ENCODE measurements at places on chromosomes 7 and 10. TPM values are rescaled to one million over a fixed set of nuclear protein-coding genes. Genes with fewer than 3 reads are reported as not detected.

Gene NUTM2B
- total RNA-seq, result 0.75 TPM

DNA sequence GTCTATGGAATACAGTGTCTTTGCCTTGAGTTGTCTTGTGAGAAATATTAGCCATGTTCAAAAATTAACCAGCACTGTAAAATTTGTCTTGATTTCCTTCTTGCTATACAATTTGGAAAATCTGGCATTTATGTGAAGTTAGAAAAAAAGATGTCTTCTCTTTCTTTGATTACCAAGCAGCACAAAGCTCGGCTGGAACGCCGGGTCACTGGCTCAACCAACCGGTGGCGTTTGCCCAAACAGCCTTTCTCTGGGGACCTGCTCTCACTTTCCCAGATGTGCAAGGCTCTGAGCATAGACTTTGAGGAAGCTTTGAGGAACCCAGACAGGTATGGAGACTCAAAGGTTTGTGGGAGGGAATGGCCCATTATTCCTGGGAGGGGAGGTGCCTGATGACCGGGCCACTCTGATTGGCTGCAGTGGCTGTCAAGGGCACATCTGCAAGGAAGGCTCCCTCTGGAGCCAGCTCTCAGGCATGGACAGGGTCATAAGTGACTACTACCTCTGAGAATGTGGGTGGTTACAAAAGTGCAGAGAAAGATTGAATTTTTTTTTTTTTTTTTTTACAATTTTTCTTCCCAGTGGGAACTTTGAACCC lies 5.6 kb downstream of the BTBD16 start:
- peaks cover 9% of the 10 kb centered on the region for H3K4me1 ChIP-seq
- no peak overlapping the region for H3K27ac ChIP-seq
- peaks cover 16% of the 10 kb centered on the region for H3K36me3 ChIP-seq
- no peak for DNase-seq
- no peak overlapping the region for H3K4me3 ChIP-seq
- H3K27me3 ChIP-seq, result no peaks in the 10 kb centered on the region

DNA sequence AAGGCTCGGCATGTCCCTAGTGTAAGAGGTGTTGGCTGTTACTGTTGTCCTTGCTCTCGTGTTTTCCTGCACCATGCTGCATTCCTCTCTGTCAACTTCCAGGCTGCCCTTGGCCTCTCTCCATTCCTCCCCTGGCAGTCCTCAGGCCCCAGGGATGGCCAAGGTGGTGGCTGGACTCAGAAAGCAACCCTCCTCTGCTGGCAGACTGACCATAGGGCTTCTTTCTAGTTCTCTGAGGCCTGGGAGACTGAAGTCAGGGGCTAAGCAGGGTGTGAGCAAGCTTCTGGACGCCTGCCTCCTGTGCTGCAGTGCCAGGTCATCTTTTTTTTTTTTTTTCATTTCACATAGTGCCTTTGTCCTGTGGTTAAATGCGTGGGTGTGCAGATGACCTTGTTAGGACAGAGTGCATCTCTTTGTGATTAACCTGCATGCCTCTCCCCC lies 72.0 kb downstream of the GOLGA7B start:
- DNase-seq, result no peak
- no peaks in the 10 kb centered on the region for H3K4me1 ChIP-seq
- no peak overlapping the region for H3K4me3 ChIP-seq
- peaks cover 15% of the 10 kb centered on the region for H3K27me3 ChIP-seq

DNA sequence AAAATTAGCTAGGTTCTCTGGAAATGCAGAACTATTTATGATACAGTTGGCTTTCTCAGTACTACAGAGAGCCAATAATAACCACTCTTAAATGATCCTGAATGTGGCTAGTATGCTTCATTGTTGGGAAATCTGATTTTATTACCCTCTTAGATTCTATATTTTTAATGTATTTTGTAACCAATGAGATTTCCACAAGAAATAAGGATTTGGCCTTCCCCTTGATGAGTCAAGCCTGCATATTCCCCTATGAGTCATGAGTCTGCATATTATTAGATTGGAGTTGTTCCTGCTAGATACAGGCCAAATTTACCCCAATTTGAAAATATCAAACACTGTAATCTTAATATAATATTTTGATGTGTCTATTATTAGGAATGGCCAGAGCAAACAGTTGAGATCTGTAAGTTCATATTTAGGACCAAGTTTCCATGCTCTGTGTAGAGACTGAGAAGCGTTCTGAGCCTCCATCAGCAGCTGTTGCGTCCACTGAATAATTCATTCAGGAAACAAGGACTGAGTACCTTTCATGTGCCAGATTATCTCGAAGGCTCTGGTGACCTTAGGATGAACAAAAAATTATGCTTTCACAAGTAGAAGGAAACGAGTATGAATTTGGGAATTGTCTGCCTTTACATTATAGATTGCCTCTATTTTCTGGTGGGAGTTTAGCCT lies 793.4 kb downstream of the NRG3 start:
- no peaks in the 10 kb centered on the region for H3K4me1 ChIP-seq
- H3K36me3 ChIP-seq, result no peaks in the 10 kb centered on the region
- no peak overlapping the region for H3K4me3 ChIP-seq
- DNase-seq, result peak; percentile 88
- H3K27ac ChIP-seq, result no peak overlapping the region

GRCh38 chr7:127873151-127873550 lies 158.1 kb downstream of the LRRC4 start:
- no peak overlapping the region for H3K27ac ChIP-seq
- no peaks in the 10 kb centered on the region for H3K27me3 ChIP-seq
- DNase-seq, result no peak
- no peaks in the 10 kb centered on the region for H3K36me3 ChIP-seq

- peaks cover 2% of the 10 kb centered on the region for H3K36me3 ChIP-seq
- peak; percentile 39 for DNase-seq
- no peak overlapping the region for H3K4me3 ChIP-seq
- H3K4me1 ChIP-seq, result peaks cover 2% of the 10 kb centered on the region
- H3K27ac ChIP-seq, result peak overlapping the region; percentile 54
- H3K27me3 ChIP-seq, result no peaks in the 10 kb centered on the region
These were observed 80.6 kb downstream of the ZEB1 start for GRCh38 chr10:31399631-31400030.

DNA sequence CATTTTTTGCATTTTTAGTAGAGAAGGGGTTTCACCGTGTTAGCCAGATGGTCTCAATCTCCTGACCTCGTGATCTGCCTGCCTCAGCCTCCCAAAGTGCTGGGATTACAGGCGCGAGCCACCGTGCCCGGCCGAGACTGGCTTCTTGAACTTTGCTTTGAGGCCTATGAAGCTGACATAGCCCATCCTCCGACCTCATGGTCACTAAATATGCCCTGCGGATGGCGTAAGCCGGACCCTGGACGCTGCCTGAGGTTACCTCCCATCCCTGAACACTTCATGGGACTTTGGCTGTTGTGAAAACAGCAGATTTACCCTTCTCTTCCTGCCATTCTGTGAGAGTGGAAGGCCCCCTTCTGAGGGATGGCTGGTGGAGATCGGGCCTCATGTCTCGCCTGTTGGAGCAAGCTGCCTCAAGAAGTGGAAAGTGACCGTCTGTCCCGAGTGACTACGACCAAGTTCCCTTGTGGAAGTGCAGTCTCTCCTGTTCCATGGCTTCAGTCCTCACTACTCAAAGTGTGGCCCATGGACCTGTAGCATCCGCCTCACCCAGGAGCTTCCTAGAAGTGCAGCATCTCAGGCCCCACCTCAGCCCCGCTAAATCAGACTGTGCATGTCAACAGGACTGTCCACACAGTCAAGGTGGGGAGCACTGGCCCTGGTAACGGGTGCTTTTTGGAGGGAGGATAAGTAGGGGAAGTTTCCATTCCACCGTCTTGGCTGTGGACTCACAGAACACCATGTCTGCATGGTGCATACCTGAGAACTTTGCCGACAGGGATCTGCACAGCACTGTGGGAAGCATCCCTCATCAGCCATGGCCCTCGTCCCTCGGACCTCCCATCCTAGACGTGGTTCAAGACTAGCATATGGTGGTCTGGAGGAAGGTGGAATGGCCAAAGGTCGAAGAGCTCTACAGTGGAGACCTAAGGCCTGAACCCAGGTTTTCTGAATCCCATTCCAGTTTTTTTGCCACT lies 210.5 kb upstream of the SHH start:
- H3K4me3 ChIP-seq, result no peak overlapping the region
- peaks cover 2% of the 10 kb centered on the region for H3K27me3 ChIP-seq
- H3K27ac ChIP-seq, result no peak overlapping the region
- no peak for DNase-seq
- H3K4me1 ChIP-seq, result no peaks in the 10 kb centered on the region

DNA sequence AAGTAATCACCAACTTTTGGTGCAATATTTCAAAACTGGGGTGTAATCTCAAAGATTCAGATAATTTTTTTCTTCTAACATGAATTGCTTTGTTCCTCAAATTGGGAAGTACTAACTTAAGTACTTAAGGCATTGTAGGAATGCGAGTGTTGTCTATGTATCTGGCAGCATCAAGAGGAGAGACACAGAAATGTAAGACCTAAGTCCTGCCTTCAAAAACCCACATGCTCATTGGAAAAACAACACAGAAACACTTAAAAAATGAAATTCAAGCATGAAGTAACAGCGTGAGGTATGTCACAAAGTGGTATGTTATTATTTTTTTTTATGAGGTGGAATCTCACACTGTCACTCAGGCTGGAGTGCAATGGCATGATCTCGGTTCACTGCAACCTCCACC lies 288.5 kb downstream of the ZEB1 start:
- no peaks in the 10 kb centered on the region for H3K36me3 ChIP-seq
- peaks cover 28% of the 10 kb centered on the region for H3K4me1 ChIP-seq
- no peak overlapping the region for H3K4me3 ChIP-seq
- no peak for DNase-seq

- H3K4me3 ChIP-seq, result no peak overlapping the region
- peaks cover 9% of the 10 kb centered on the region for H3K4me1 ChIP-seq
- no peak overlapping the region for H3K27ac ChIP-seq
- DNase-seq, result peak; percentile 45
- peaks cover 2% of the 10 kb centered on the region for H3K36me3 ChIP-seq
- H3K27me3 ChIP-seq, result peaks cover 21% of the 10 kb centered on the region
These were observed 7.8 kb downstream of the HTRA1 start for GRCh38 chr10:122468926-122469781.

GRCh38 chr7:129667551-129667950 lies 56.0 kb downstream of the NRF1 start:
- peaks cover 12% of the 10 kb centered on the region for H3K36me3 ChIP-seq
- H3K27ac ChIP-seq, result no peak overlapping the region
- no peak for DNase-seq
- no peaks in the 10 kb centered on the region for H3K27me3 ChIP-seq
- no peaks in the 10 kb centered on the region for H3K4me1 ChIP-seq
- no peak overlapping the region for H3K4me3 ChIP-seq

- no peak for DNase-seq
- peaks cover 7% of the 10 kb centered on the region for H3K4me1 ChIP-seq
- H3K27ac ChIP-seq, result no peak overlapping the region
- H3K4me3 ChIP-seq, result no peak overlapping the region
- H3K36me3 ChIP-seq, result no peaks in the 10 kb centered on the region
These were observed 30.6 kb upstream of the GDI2 start for GRCh38 chr10:5843686-5844344.

DNA sequence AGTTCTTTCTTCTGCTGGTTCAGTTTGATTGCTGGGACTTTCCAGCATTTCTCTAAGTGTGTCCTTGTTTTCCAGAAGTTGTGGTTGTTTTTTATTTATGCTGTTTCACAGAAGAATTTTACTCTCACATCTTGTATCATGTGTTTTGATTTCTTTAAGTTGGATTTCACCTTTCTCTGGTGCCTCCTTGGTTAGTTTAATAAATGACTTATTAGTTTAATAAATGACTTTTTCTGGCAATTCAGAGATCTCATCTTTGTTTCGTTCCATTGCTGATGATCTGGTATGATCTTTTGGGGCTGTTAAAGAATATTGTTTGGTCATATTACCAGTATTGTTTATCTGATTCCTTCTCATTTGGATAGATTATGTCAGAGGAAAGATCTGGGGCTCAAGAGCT lies 59.8 kb upstream of the CYP2C9 start:
- no peaks in the 10 kb centered on the region for H3K27me3 ChIP-seq
- no peak overlapping the region for H3K27ac ChIP-seq
- H3K36me3 ChIP-seq, result no peaks in the 10 kb centered on the region

All from muscle of leg (tissue), 16 donors.